ENCODE measurements at places on chromosomes 12 and 14.

GRCh38 chr12:93785249-93786010, 108.3 kb downstream of the CRADD start:
- no peak for DNase-seq

DNA sequence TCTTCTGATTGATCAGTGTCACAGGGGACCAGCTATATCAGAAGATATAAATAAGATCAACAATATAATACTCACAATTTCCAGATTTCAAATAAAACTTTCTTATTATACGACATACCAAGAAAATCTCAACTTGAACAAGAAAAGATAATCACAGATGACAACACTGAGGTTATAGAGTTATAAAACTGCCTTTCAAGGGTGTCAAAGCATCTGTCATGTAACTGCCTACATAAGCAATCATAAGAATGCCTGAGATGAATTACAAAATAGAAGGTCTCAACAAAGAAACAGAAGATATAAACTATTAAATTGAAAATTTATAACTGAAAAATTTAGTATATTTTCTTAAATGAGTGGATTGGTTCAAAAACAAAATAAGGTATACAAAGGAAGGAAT, 659.2 kb downstream of the SLC16A7 start:
- DNase-seq, result no peak

DNA sequence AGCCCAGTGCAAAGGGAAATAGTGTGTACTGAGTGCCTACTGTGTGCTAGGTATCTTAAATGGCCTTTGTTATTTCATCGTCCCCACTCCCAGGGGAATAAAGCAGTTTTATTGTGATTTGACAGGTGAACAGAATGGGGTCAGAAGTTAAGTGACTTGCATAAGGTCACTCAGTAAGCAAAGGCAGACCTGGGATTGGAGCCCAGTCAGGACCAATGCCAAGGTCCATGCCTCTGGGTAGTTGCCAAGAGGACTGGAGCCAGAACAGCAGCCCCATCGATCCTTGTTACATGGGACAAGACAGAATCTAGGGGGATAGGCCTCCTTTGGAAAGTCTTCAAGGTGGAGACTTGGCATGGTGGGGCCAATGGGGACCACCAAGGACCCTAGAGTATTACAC, 227.4 kb upstream of the PWP1 start:
- DNase-seq, result no peak

- no peak for DNase-seq
Observed at GRCh38 chr12:39723831-39724230, 104.2 kb upstream of the ABCD2 start.

DNA sequence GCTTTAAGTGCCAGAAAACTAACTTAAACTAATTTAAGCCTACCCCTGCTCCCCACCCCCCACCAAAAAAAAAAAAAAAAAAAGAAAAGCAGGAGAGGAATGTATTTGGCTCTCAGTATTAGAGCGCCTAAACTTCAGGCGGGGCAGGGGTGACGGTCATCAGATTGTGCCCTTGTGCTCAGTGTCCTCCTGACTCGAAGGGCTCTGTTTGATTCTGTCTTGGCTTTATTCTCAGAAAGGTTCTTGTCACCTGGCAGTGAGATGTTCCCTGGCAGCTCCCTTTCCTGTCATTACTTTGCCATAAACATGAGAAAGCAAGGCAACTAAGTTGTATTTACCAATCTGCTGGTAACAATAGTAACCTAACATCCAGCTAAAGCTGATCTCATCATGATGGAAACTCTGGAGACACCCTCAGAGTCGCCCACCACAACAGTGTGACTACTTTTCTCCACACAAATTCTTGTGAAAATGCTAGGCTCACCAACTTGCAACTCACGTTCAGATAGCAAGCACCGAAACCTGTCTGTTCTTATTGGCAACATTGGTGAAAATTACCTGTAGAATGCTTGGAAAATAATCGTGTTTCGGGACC, 39.0 kb upstream of the WNK1 start:
- no peak for DNase-seq

- DNase-seq, result no peak
Observed at GRCh38 chr14:81738946-81739659, 205.4 kb upstream of the SEL1L start.

DNA sequence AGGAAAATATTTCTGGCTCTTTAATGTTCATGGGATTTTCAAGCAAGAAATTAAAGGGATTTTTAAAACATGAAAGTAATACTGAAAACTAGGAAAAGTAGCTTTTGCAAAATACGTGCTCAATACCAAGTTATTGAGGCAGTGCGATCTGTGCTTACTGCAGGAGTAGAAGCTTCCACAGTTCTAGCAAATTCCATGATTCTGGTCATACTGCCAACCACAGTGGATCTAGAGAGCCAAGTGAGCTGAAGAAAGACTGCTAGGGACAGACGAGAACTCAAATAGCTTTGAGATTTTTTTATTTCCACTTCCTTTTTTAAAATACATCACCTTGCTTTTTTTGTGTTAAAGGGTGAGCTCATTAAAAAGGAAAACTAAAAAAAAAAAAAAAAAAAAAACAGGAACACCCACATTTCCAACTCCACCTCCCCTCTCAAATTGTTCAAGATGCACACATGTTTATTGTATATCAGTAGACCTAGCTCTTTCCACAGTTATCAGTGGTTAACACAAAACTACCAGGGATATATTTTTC, 26.2 kb downstream of the EGLN3 start:
- no peak for DNase-seq

- no peak for DNase-seq
Observed at GRCh38 chr12:116656306-116656705, 81.6 kb downstream of the SPRING1 start.

- no peak for DNase-seq
Observed at GRCh38 chr12:102429211-102430154, 50.9 kb downstream of the IGF1 start.

- no peak for DNase-seq
Observed at GRCh38 chr12:96409731-96410130, 9.5 kb upstream of the CDK17 start.

DNA sequence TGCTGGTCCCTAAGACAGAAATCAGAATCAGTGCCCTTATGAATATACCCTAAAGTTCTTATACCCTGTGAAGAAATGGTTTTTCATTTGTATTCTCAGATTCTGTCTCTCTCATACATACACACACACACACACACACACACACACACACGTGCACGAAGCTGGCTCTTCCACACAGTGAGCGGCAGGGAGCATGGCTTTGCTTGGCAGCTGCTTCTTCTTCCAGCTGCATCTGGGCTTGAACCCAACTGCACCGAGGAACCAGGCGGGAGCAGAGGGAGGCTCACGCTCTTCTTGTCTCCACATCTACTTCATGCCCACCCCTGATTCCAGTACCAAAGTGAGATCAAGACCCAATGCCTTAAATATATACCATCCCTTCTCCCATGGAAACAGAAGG, 19.4 kb downstream of the GRIN2B start:
- DNase-seq, result no peak

- no peak for DNase-seq
Observed at GRCh38 chr12:3995306-3995705, 122.1 kb upstream of the PARP11 start.

- no peak for DNase-seq
Observed at GRCh38 chr12:60209933-60210332, 614.1 kb downstream of the SLC16A7 start.

DNA sequence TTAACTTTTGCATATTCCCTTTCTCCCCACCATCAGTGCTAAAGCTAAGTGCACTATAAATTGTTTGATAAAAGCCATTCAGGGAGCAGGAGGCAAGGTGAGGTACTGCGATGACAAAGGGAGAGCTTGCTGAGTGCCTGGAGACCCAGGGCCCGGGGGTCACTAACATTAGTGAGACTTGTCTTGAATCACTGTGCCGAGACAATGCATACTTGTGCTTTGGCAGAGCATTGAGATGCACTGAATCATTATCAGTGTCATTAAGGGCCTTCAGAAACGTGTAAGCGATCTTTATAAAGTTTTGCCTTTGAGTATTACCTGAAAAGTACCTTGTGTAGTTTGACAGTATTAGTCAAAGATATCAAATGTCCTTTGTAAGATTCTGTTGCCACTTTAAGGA, 447.5 kb downstream of the PCNX1 start:
- no peak for DNase-seq

- no peak for DNase-seq
Observed at GRCh38 chr12:53502983-53503728, 2.1 kb downstream of the TARBP2 start.

- no peak for DNase-seq
Observed at GRCh38 chr14:48349689-48350088, 674.3 kb upstream of the MDGA2 start.

GRCh38 chr12:95118138-95118787, 44.8 kb upstream of the NR2C1 start:
- DNase-seq, result no peak

GRCh38 chr14:67620217-67620785, 581 bp downstream of the ARG2 start:
- no peak for DNase-seq

GRCh38 chr12:122207391-122207790, 3.9 kb downstream of the B3GNT4 start:
- no peak for DNase-seq

DNA sequence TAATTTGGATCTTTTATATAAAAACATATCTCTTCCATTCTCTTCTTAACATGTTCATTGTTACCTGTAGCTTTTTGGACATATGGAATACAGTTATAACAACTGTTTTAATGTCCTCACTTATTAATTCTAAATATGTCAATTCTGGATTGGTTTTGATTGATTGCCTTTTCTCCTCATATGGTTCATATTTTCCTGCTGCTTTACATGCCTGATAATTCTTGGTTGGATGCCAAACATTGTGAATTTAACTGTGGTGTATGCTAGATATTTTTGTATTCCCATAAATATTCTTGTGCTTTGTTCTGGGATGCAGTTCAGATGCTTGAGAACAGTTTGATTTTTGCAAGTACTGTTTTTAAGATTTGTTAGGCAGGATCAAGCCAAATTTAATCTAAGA, 10.8 kb downstream of the C14orf132 start:
- no peak for DNase-seq

GRCh38 chr12:15196678-15197505, 24.3 kb downstream of the RERG start:
- no peak for DNase-seq

DNA sequence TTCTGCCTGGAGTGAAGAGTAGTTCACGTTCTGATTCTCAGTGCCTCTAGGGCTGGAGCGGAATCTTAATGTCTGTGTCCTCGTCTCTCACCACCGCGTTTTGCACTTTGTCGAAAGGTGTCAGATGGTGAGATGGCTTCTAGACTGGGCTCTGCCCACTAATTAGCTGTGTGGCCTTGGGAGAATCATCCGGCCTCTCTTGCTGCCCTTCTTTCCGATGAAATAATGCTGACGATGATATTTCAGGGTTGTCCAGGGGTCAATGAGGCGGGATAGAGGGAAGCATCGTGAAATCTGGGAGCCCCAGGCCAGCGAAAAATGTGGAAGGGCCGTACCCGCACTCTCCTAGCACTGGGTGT, 811 bp upstream of the GALNT16 start:
- DNase-seq, result no peak

GRCh38 chr12:119020406-119021360, 39.3 kb downstream of the SRRM4 start:
- DNase-seq, result no peak

DNA sequence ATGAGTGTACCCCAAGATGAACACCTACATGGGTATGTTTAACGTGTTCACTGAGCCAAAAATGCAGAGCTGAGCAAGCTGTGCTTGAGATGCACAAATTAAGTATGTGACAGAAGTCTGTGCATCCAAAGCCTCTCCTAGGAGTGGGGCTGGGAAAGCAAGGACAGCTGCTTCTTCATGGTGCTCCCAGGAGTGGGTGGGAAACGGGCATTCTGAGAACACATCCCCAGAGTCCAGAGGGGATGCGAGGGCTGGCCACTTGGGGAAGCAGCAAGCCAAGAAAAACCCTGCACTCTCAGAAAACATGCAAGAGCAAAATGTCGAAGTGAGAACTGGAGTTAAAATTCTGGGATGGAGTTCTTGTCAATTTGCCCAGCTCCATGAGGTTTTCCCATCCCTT, 414.3 kb downstream of the BCAT1 start:
- DNase-seq, result no peak
